ENCODE measurements at places on chromosomes 6 and 20. TPM values are rescaled to one million over a fixed set of nuclear protein-coding genes. Genes with fewer than 3 reads are reported as not detected.

- no peak for DNase-seq
Observed at GRCh38 chr6:86869500-86869899, 67.8 kb upstream of the HTR1E start.

GRCh38 chr6:20850686-20851416, 316.6 kb downstream of the CDKAL1 start:
- DNase-seq = no peak

- DNase-seq = no peak
Observed at GRCh38 chr6:100057941-100058340, 63.9 kb upstream of the MCHR2 start.

DNA sequence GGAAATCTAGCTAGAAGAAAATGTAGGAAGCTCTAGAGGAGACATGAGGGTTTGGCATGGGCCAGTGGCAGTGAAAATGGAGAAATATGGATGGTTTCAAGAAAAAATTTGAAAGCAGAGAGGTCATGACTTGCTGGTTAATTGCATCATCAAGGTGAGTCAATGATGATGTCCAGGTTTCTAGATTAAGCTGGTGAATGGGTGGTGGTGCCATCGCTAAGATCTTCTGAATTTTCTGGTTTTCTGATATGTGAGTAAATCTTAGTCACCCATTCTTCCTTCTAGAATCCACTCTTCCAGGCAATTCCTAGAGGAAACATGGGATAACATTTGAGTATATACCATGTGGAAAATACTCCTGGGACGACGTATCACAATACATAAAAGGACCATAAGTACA, 25.0 kb downstream of the SH3BGRL2 start:
- no peak for DNase-seq

- no peak for DNase-seq
Observed at GRCh38 chr6:22732176-22732970, 163.0 kb downstream of the HDGFL1 start.

- DNase-seq = no peak
Observed at GRCh38 chr6:53702316-53702715, 36.8 kb upstream of the KLHL31 start.

- DNase-seq = peak; percentile 93
Observed at GRCh38 chr20:34872622-34873224, at the start of gene GGT7. TSS of gene GGT7 (minus strand) at chr20:34872856. CDS start at chr20:34872815, 41 bp downstream.

DNA sequence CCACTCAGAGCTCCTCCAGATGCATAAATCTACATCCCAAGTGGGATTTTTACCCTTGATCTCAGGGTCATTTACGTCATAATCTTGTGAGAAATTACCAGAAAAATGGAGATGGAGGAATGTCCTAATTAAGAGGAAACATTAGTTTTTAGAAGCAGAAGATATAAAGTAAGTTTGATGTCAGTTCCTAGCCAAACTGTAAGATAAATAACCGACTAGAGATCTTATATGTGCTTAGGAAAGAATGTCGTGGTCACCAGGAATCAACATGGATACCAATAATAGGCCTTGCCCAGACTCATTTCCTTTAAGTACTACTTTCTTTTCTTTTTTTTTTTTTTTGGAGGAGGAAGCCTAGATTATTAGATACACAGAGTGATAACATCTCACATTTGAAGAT, 186.9 kb downstream of the UTRN start:
- DNase-seq = no peak

DNA sequence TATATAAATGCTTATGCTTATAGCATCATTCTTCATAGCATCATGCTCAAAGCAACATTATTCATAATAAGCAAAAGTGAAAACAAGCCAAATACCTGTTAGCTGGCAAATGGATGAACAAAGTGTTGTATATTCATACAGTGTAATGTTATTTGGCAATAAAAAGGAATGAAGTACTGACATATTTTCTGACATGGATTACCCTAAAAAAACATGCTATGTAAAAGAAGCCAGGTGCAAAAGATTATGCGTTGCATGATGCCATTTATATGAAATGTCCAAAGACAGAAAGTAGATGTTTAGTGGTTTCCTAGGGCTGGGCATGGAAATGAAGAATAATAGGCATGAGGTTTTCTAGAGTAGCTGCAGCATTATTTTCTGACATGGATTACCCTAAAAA, 77.1 kb downstream of the GFRA4 start:
- no peak for DNase-seq

GRCh38 chr20:64180673-64181072, 16.4 kb downstream of the MYT1 start:
- no peak for DNase-seq

DNA sequence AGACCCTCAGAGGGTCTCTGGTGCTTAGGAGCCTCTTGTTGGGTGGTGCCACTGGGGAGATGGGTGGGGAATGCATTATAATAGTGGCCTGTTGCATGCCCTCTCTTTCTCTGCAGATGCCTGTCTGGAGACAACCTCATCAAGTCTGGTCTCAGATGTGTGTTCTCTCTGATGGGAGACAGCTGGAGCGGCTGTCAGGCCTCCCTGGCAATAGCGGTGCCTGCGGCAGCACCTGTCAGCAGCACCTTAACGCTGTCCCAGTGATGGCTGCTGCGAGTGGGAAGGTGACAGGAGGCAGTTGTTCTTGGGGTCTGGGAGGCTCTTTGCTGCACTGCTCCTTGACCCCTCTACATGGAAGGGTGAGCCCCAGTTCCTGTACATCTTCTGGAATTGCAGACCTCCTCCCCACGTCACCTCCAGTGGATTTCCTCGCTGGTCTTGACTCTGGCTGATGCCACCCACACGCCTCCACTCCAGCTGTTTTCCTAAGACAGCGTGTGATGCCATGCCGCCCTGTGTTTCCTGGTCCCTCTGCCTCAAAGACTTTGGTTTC, 63.3 kb upstream of the BLCAP start:
- no peak for DNase-seq

- no peak for DNase-seq
Observed at GRCh38 chr6:155883741-155884140, 428.1 kb upstream of the NOX3 start.

DNA sequence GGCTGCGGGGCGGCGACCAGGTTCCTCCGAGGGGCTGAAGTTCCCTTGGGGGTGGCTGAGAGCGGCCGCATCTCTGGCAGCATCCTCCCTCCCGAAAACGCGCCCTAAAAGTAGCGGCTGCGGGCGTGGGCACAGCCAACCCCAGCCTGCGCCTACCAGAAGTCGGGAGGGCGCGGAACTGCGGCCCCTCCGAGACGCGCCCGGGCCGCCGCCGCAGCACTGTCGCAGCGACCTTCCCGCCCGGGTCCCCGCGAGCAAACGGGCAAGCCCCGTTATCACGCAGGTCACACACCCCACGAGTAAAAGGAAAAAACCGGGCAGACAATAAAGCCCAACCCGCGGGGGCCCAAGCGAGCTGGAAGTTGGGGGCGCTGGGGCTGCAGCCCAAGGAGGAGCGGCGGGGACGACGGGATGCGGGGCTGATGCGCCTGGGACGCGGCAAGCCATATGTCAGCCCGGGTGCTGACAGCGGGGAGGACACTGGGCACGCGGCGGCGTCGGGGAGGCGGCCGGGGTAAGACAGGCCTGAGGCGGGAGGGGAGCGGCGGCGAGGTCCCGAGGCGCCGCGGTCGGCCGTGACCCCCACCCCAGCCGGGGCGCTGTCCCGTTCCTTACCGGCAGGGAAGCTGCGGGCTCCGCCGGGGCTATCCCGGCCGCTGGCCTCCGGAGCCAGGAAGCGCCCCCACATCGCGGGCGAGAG, 659 bp downstream of the CEP85L start:
- peak; percentile 53 for DNase-seq

DNA sequence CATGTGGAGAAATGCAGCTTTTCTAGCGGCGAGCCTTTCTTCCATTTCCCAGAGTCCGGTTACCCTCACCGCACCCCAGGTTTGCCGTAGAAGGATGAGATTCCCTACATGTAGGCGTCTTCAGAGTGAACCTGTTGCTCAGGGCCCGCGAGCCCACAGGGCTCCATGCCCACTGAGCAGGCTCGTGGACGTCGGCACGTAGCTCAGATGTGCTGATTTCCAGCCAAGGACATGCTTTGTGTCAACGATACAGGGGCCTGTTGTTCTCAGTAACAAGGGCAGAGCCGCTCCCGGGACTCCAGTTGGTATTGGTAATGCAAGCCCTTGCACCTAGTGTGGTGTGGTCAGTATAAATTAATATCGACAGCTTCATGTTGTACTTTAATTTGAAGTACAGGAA, 159.6 kb downstream of the MTHFD1L start:
- peak; percentile 52 for DNase-seq

- DNase-seq = no peak
Observed at GRCh38 chr20:17822039-17822438, 122.3 kb downstream of the BANF2 start.

GRCh38 chr6:69489970-69490369, 306.8 kb downstream of the LMBRD1 start:
- no peak for DNase-seq

GRCh38 chr20:46520976-46521579, 7.7 kb upstream of the ZNF334 start:
- DNase-seq = peak; percentile 31

- DNase-seq = no peak
Observed at GRCh38 chr6:141421378-141421777, 711.3 kb upstream of the GJE1 start.

- no peak for DNase-seq
Observed at GRCh38 chr6:139580592-139581484, 206.4 kb upstream of the CITED2 start.

GRCh38 chr6:33977606-33978411, 168.1 kb downstream of the GRM4 start:
- DNase-seq = no peak

- no peak for DNase-seq
Observed at GRCh38 chr6:51684603-51685002, 402.8 kb downstream of the PKHD1 start.

DNA sequence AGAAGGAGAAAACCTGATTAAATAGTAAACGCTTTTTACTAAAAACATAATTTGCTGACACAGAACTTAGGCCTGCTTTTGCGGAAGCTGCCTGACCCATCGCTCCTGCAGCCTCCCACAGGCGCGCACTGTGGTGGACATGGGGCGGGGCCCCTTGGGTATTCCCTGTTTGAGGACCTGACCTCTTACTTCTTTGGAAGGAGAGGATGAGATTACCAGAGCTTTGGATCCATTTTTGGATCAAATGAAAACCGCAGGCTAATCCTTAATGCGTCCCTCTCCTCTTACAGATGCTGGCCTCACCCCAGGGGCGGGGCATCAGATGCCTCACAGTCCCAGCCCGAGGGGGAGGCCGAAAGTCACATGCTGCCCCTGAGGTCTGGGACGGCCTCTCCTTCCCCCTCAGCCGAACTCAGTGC, 151.0 kb downstream of the SCML4 start:
- DNase-seq = no peak

- DNase-seq = no peak
Observed at GRCh38 chr20:16064989-16065707, 508.1 kb downstream of the KIF16B start.

- no peak for DNase-seq
Observed at GRCh38 chr20:53468587-53468986, 125.1 kb downstream of the ZNF217 start.

DNA sequence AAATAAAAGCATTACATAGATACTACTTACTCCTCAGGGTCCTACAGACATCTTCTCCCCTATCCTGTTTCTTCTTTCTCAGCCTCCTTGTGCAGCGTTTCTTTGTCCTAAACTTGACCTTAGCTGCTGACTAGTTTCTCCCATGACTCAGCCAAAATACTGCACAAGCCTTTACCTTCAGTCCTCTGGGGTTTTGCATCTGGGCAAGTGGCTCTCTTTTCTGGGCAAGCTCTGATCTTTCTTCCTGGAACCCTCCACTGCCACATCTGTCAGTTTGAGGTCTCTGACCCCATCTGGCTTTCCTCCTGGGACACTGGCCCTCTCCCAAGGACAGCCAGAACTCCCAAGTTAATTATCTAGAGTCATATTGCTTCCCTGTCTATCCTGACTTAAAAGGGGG, 838.4 kb downstream of the DHX35 start:
- no peak for DNase-seq

DNA sequence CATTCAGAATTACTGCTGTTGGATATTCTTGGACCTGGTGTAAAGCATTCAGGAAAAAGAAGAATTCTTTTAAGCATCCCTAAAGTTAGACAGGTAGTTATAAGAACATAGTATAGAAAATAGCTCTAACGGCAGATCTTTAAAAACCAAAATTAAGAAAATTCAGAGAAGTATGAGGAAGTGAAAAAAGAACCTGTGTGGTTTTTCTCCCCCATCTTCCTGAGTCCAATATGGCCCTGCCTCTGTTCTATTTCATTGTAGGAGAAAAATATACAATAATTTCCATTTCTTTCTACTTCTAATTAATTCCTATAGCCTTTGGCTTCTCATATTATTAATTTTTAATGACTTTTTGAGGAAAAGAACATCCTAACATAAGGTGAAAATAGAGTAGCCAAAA, 47.1 kb downstream of the FHL5 start:
- no peak for DNase-seq

- no peak for DNase-seq
Observed at GRCh38 chr20:51930775-51931174, 128.5 kb upstream of the SALL4 start.

DNA sequence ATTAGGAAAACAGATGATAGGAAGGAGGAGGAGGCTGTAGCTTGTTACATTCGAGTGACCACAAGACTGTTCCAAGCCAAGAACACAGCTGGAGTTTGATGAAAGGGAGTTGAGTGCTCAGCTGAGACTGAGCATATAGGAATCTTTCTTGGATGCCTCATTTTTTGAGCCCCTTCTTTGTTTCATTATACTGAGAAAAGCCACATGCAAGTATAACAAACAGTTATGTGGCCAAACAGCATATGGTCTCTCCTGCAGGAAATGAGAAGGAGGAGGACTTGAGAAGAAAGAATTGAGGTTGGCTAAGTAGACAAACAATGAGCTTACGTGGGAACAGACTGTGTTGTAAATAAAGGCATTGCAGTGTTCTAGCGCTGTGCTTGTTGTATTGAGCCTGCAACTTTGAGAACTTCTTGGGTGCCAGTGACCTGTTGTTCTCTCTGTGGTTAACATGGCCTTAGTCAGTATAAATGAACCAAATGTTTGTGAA, 78.3 kb downstream of the AKAP7 start:
- DNase-seq = no peak

OPN5 gene
- not detected for total RNA-seq

CARMIL1 gene
- total RNA-seq = 38.5 TPM

BHLHE23 gene
- total RNA-seq = not detected

HRH3 gene
- total RNA-seq = 0.66 TPM

DPPA5 gene
- total RNA-seq = not detected

MYH7B gene
- total RNA-seq = 1.6 TPM

NHLRC1 gene
- total RNA-seq = 3.5 TPM

SAYSD1 gene
- 17.9 TPM for total RNA-seq

BFSP1 gene
- total RNA-seq = 2.2 TPM

CD93 gene
- 54.5 TPM for total RNA-seq

DUSP15 gene
- 13.3 TPM for total RNA-seq

SNRPB gene
- total RNA-seq = 110 TPM

ECT2L gene
- 0.89 TPM for total RNA-seq

SCUBE3 gene
- total RNA-seq = 7.7 TPM

OOEP gene
- total RNA-seq = not detected
